NCI-H1694 treated with DMSO at 0.1 percent for 48 hours (cell line): ENCODE measurements at places on chromosomes 3 and 15.

- peak; percentile 51 for DNase-seq
Observed at GRCh38 chr15:28044121-28044672, 54.9 kb downstream of the OCA2 start.

DNA sequence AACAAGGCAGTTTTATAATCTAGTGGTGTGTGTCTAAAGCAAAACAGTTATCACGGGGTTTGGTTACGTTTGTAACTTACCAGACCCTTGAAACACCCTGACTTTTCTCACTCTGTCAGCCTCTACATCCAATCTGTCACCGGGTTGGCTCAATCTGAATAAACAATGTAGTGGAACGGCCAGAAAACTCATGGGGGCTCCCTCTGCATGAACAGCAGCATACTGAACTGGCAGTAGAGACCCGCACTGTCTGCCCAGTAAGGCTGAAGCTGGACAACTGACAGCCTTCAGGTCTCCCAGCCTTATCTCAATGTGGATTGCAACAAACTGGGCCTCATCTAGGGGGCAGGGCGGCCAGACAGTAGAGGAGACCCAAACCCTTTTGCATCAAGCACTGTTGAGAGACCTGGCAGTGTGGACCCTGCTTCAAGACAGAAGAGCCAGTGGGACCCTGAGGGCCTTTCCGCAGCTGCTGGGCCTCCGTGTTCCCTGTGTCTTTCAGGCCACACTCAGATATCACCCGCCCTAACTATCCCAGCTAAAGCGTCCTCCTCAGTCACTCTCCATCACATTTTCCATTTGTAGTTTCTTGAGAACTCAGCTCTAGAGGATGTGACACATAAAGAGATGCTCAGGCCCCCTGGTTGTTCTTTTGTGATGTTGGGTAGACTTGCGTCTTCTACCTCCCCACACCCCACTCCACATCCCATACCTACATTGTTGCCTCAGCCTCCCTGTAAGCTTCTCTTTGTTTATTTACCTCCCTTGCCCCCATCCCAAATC, 181.2 kb upstream of the NR2E3 start:
- DNase-seq: no peak

DNA sequence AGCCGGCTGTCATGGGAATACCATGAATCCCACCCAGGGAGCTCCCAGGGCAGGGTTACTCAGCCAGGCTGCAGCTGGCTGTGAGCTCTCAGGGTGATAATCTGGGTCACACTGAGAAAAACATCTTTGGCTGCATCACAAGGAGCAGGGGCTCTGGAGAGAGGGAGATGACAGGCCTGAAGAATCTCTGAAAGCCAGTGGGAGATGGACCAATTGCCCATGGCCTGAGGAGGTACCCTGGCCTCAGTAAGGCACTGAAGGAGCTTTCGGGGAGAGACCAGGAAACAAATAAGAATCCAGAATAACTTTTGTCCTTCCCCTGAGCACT, 28.2 kb upstream of the GOLGA6C start:
- no peak for DNase-seq

GRCh38 chr15:70050970-70051369, 46.7 kb downstream of the TLE3 start:
- DNase-seq: no peak

- DNase-seq: no peak
Observed at GRCh38 chr15:38874464-38874863, 309.9 kb upstream of the RASGRP1 start.

- DNase-seq: no peak
Observed at GRCh38 chr3:51340989-51341636, 44.0 kb upstream of the MANF start.

DNA sequence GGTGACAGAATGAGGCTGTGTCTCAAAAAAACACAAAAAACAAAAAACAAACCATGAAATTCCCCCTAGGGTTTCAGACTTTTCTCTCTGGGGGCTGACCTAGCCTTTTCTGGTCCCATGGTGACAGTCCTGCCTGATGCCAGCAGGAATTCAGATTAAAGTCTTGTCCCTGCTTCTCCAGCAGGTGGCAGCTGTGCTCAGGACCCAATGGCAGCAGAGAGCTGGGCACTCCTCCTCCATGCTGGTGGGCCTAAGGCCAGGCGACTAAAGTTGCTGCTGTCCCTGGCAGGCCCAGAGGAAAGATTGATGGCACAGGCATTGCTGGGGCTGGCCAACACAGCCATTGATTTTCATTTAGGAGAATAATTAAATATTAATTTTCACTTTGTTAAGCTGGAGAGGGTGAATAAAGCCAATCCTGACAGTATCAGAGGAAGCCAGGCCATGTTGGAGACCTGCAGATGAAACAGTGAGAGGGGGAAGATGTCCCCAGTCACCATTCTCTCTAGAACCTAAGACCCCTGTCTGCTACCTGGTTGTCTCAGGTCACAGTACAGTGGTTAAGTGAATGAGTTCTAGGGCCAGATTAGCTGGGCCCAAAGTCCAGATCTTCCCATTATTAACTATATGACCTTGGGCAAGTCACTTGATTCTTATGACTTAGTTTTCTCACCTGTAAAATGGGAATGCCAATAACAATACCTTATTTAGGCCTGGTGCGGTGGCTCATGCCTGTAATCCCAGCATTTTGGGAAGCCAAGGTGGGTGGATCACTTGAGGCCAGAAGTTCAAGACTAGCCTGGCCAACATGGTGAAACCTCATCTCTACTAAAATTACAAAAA, 7.1 kb downstream of the CELF6 start:
- DNase-seq: peak; percentile 58

- no peak for DNase-seq
Observed at GRCh38 chr15:72179950-72180581, 17.5 kb downstream of the GRAMD2A start.

- no peak for DNase-seq
Observed at GRCh38 chr3:51681453-51681852, 10.4 kb downstream of the TEX264 start.

DNA sequence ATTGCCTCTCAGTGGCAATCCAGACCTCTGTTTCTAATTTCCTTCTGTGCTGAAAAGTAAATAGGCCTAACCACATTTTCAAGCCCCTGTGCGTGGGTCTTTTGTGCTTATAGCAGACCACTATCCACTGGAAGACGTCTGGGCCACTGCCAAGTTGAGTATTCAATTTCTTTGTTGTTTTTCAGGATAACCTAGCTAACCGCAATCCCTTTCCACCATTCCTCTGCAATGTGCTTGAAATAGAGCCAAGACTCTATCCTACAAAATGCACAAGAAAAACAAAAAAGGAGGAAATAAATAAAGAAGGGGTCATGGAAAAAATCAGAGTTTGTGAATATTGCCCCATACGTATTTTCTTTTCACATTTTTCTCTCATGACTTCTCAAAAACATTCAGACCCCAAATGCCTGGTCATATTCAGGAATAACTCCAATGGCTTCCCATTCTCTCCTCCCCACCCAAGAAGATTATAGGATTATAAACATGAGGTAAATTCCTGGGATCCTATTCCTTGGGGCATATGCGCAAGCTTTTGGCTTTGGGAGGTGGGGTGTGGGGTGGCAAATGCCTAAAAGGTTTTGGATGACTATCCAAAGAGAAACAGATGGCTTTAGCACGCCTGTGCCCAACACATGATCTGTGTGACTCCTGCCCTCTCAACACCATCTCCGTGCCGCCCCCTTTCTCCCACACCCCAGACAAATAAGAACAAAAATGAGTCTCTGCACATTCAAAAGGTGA, 217.9 kb upstream of the THBS1 start:
- DNase-seq: peak; percentile 2

GRCh38 chr15:89714775-89715174, 24.2 kb downstream of the WDR93 start:
- no peak for DNase-seq

GRCh38 chr3:65412588-65412987, 626.1 kb downstream of the MAGI1 start:
- peak; percentile 7 for DNase-seq

- no peak for DNase-seq
Observed at GRCh38 chr3:69938931-69939330, 60.6 kb upstream of the SAMMSON start.

DNA sequence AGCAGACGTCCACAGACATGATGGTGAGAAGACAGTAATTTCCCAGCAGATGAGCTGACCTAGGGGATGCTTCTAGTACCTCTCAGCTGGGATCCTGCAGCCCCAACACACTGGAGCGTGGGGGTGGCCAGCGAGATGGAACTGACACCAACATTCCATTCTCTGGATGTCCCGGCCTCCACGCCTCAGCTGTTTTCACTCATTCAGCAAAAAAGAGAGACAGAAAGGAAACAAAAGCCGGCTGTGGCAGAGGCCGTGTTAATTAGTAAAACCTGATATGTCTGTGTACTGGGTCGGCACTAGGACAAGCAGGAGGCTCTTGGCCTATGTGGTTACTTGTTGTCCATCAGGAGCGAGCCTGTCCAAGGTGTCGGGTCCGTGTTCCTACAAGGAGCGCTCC, 82.6 kb upstream of the MYZAP start:
- no peak for DNase-seq

GRCh38 chr3:144968750-144969350, 997.2 kb downstream of the DIPK2A start:
- DNase-seq: no peak

GRCh38 chr3:112653881-112654300, 12.9 kb upstream of the CCDC80 start:
- DNase-seq: no peak

- no peak for DNase-seq
Observed at GRCh38 chr3:105523501-105523900, 156.8 kb downstream of the ALCAM start.

GRCh38 chr3:66253790-66254620, 33.2 kb downstream of the SLC25A26 start:
- DNase-seq: no peak

GRCh38 chr3:129289201-129289921, 10.7 kb downstream of the HMCES start:
- DNase-seq: no peak

GRCh38 chr15:31458596-31459399, 132.2 kb downstream of the KLF13 start:
- DNase-seq: no peak

- DNase-seq: no peak
Observed at GRCh38 chr3:87270908-87271700, 5.3 kb downstream of the POU1F1 start.

DNA sequence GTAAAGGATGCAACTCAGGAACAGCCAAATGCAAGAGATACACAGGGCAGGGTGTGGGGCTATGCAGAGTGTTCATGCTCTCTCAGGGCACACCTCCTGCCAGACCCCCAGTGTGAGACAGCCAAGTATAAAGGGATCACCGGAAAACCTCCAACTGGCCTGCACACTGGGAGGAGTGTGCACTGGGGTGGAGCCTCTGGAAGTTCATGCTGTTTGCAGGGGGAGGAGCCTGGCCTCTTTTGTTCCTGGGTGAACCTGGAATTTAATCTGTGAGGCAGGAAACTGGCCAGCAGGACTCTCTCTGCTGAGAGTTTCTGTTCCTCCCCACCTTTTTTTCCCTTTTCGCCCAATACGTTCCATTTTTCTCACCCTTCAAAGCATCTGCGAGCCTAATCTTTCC, 204.1 kb downstream of the WNT5A start:
- DNase-seq: no peak
